Skin of body (tissue), 3 donors: ENCODE measurements at places on chromosomes 4 and X.

- DNase-seq: no peak
Measured at GRCh38 chrX:70043685-70044084, 6.1 kb downstream of the AWAT2 start.

DNA sequence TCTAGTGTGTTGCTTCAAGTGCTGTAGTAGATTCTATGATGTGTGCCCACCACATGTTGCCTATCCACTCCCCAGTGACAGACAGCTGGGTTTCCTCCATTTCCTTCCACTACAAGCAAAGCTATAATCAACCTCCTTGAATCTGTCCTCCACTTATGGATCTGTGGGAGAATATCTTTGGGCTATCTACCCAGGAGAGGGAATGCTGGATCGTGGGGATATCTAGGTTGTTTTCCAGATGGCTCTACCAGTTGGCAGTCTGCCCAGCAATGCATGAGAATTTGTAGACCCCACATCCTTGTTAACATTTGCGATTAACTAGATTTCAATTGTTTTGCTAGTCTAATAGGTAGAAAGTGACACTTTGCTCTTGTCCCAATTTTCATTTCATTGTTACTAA lies 10.3 kb downstream of the NMU start:
- no peak for DNase-seq

- DNase-seq: no peak
Measured at GRCh38 chrX:100874325-100874724, at the start of gene NOX1. TSS of gene NOX1 (minus strand) at chrX:100874359. CDS start at chrX:100874139, 220 bp downstream.

DNA sequence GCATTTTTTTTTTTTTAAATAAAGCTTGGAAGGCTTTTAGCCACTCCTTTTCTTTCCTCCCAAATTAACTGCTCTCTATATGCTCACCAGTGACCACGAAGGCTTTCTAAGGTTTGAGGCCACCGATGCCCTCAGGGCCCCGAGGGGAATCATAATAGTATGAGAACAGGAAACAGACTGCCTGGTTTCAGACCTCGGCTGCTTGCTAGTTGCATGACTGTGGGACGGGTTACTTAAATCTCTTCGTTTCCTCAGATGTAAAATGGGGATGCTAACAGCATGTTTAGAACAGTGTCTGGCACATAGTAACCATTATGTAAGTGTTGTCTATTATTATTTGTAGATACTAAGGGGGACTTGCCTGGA lies 3.6 kb downstream of the LINC00632 start:
- peak; percentile 48 for DNase-seq

GRCh38 chr4:76488455-76488854 lies 53.4 kb downstream of the SHROOM3 start:
- no peak for DNase-seq

DNA sequence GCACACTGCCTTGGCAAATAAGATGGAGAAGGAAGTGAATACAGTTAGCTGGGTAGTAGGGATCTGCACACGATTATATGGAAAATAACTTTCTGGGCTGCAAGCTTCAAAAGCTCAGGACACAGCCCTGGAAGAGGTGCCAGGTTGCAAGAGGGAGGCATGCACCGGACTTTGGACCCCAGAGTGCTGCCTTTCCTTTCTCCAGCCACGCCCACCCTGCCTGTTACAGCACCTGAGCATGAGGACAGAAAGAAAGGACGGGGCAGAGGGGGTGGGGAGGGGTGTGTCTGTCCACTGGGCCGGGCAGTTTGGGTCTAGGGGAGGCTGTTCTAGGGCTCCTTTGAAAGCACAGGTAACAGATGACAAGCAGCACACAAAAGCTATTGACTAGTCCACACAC lies 152.8 kb downstream of the ENPP6 start:
- DNase-seq: no peak

GRCh38 chr4:16537926-16538325 lies 311.7 kb upstream of the TAPT1 start:
- DNase-seq: no peak

DNA sequence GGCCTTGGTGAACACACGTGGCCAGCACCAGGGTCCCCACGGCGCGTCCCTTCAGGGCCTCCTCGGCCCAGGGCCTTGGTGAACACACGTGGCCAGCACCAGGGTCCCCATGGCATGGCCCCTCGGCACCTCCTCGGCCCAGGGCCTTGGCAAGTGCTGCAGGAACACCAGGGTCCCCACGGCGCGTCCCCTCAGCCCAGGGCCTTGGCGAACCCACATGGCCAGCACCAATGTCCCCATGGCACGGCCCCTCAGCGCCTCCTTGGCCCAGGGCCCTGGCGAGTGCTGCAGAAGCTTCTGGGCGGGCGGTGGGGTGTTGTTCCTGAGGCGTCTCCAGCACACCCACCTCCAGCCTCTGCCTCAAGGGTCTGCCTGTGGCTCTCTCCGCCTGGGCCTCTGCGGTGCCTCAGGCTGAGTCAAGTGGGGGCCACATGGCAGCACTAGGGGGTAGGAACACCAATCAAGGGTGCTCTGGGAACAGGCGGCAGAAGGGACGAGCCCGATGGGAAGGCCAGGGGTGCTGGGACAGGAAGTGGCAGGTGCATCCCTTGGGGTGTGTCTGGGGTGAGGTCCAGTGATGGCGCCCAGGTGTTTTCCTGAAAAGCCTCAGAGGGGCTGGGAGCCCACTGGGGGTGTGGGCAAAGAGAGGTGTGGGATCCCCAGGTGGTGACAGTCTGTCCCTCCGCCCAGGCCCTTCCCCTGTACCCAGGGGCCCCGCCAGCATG lies 41.8 kb upstream of the CPLX1 start:
- no peak for DNase-seq

DNA sequence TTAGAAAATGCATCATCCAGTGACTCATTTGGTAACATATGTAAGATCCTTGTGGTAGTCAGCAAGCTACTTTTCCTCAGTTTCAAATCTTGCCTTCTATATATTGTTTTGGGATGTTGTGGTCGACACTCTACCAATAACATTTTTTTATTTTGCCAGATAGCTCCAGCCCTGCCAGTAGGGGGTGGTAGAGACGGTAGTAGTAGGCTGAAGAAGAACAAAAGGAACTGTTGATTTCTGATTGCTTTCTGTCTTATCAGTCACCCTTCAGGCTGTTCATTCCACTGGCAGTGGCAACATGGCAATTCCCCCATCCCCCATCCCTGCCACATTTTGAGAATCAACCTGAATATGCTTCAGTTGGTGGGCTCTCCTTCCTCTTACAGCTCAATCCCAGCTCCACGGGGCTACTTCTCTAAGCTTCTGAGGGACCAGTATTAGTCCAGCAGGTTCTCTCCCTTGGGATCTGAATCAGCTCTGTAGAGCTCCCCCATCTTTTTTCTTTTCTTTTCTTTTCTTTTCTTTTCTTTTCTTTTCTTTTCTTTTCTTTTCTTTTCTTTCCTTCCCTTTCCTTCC lies 171.5 kb upstream of the VEGFC start:
- DNase-seq: no peak

GRCh38 chrX:42694260-42694815 lies 83.6 kb downstream of the PPP1R2C start:
- DNase-seq: no peak

- no peak for DNase-seq
Measured at GRCh38 chrX:39665830-39666518, 431.8 kb downstream of the BCOR start.

GRCh38 chrX:30568136-30568535 lies 9.4 kb downstream of the TASL start:
- no peak for DNase-seq

- DNase-seq: no peak
Measured at GRCh38 chrX:53511322-53511721, 77.2 kb upstream of the HSD17B10 start.

DNA sequence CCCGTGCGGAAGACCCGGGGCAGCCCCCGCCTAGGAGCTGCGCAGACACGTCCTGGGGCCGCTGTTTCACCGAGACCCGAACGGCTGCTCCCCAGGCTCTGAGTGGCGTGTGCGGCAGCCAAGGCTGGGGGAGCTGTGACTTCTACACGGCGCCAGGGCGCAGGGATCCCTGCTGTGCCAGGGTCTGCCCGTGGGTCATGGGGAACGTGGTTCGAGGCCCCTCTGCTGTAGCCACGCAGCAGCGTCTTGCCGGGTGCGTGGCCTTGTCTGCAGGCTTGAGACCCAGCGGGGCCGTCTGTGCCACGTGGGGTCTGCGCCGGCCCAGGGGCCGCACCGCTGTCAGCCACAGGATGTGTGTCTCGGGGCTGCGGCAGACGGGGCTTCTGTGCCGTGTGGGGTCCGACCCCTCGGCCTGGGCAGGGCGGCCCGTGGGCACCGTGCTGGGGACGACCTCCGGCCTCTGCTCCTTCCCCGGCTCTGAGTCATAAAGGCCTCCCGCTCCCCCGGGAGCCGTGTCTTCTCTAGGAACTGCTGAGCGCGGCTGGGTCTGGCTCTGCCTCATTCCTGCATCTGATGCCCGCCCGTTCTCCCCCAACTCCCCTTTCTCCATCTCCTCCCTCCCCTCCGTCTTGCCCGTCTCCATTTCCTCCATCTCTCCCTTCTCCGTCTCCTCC lies 12.7 kb upstream of the GTPBP6 start:
- no peak for DNase-seq

- no peak for DNase-seq
Measured at GRCh38 chrX:103360092-103360491, 3.8 kb downstream of the TCEAL9 start.

DNA sequence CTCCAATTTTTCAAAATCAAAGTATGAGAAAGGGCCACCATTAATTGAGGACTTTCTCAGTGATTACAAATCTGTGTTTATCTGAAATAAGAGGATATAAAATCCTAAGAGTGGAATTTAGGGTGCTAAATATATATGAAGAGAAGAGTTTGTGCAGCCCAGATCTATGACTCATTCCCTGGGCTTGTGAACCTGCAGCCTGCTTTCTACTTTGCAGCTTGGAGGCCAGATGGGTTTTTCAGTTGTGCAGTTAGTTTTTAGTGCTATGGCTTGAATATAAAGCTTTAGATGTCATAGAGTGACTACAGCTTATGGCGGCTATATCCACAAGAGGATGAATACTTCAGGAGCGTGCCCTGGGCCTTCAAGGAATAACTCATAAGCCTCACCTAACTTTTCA lies 1391.1 kb downstream of the FSTL5 start:
- no peak for DNase-seq

DNA sequence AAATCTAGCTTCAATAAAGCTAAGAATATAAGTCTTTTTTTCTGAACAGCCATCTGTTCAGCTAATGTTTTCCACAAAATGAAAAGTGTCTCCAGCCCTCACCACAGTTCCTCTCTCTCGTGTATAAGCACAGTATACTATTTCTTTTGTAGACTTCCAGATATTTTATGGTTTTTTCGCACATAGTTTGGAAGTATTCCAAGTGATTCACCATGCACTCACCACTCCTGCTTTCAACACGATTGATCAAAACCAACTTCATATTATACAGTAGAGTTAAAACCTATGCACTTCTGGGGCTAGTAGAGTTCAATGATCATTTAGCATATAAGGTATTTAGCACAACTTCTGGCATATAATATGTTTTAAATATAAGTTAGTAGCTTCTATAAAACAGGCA lies 105.8 kb upstream of the DCAF12L1 start:
- DNase-seq: no peak
